ENCODE measurements at places on chromosomes 5 and 9. TPM values are rescaled to one million over a fixed set of nuclear protein-coding genes. Genes with fewer than 3 reads are reported as not detected.

SHISAL2B gene
- polyA plus RNA-seq = not detected

FABP6 gene
- 0.23 TPM for polyA plus RNA-seq

MARCOL gene
- polyA plus RNA-seq = not detected

GALNT10 gene
- polyA plus RNA-seq = 29.4 TPM

RCL1 gene
- 20.3 TPM for polyA plus RNA-seq
